ENCODE measurements at places on chromosomes 12 and 14.

DNA sequence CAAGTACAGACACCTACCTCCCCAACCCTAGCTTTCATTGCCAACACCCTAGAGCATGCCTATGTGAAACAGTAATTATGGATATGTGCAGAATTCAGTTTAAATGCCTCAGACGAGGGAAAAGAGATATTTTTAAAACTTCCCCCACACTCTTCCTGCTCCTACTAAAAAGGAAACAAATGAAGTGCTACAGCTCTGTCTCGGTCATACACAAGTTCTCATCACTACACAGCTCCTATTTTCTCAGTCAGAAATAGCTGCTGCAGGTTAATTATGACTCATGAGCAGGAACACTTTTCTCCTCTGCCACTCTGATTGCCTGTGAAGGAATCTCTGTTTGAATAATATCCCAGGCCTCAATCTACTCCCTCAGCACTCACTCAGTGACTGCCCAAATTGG lies 703.6 kb upstream of the FLRT2 start:
- no peak for DNase-seq

DNA sequence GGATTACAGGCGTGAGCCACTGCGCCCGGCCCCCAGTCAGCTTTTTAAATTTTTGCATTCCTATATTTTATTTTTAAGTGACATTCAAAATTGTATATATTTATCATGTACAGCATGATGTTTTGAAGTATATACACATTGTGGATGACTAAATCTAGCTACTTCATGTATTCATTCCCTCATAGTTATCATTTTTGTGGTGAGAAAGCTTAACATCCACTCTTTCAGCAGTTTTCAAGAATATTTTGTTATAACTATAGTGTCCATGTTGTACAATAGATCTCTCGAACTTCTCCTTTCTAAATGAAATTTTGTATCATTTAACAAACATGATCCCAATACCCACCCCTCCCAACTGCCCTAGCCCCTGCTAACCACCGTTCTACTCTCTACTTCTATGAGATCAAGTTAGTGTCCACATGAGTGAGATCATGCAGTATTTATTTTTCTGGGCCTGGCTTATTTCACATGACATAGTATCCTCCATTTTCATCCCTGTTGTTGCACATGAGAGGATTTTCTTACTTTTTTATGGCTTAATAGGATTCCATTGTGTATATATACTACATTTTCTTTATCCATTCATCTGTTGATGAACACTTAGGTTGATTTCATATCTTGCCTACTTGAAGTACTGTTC lies 8.8 kb upstream of the HEBP1 start:
- no peak for DNase-seq

DNA sequence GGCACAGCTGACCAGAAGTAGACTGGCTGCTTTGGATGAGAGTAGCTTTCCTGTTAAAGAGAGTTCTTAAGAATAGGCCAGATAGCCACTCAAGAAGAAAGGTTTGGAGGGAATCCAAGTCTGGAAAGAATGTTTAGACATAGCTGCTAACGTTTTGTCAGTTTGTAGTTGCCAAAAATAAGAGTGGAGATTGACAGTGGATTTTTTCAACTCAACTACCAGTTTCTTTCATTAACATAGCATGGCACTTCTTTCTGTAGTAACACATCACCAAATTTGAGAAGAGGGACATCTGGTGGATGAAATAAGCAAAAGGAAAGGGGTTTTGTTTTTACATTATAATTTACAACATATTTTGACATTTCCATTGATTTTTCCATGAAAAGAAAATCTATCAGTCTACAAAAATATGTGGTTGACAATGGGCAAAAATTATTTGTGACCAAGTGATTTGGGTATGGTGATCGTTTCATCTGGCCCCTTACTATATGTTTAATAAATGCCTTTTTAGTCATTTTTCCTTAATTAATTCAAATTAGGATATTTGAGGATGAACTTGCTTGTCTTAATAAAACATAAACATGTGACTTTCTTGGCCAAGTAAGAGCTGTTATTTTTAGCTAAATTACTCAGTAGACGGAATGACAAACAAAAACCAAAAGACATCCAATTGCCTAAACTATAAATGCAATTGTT lies 71.1 kb downstream of the PTPRR start:
- no peak for DNase-seq

DNA sequence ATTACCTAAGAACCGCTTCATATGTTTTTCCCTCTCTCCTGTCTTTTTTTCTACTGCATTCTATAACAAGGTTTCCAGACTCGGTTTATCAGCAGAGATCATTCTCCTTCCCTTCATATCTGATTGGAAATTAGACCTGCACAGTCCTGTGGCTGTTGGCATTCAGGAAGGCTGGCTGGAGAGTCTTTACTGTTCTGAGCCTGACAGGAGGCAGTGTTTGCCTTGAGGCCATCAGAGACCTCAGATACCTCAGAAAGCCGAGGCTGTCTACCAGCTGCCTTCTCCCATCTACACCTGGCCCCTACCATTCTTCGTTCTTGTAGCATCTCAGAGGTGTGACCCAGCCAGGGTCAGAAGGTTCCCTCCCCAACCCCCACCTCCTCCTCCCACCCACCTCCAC lies 182.0 kb downstream of the CAND1 start:
- DNase-seq, result no peak

GRCh38 chr14:47276931-47277330 lies 398.5 kb downstream of the MDGA2 start:
- no peak for DNase-seq

DNA sequence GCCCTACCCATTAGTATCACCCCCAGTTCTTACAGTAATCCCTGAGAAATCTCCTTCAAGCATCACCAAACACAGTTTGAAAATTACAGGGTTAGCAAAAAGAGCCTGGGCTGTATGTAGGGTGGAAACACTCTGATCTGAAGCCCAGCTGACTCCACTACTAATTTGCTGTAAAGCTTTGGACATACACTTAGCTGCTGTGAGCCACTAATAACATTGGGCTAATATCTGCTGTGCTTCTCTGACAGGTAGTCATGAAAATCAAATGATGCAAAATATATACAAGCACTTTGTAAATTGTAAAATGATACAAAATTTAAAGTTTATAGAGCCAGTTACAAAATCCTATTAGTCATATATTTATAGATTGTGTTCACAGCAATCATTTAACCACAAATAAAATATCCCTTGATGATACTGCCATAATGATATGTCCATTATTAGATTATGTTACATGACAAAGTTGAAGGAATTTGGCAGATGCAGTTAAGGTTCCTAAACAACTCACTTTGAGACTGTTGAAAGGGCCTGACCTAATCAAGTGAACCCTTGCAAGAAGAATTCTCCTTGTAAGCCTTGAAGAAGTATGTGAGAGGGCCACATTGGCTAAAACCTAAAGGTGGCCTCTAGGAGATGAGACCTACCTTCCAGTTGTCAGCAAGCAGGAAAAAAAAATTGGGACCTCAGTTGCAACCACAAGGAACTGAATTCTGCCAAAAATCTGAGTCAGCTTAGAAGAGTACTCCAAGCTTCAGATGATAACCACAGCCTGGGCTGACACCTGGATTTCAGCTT lies 19.0 kb downstream of the TWF1 start:
- DNase-seq, result no peak

- no peak for DNase-seq
Measured at GRCh38 chr14:101525640-101526527, 35.4 kb upstream of the DIO3 start.

- no peak for DNase-seq
Measured at GRCh38 chr12:94644141-94644979, 6.0 kb downstream of the TMCC3 start.

GRCh38 chr14:80770114-80770908 lies 171.2 kb downstream of the CEP128 start:
- DNase-seq, result no peak

DNA sequence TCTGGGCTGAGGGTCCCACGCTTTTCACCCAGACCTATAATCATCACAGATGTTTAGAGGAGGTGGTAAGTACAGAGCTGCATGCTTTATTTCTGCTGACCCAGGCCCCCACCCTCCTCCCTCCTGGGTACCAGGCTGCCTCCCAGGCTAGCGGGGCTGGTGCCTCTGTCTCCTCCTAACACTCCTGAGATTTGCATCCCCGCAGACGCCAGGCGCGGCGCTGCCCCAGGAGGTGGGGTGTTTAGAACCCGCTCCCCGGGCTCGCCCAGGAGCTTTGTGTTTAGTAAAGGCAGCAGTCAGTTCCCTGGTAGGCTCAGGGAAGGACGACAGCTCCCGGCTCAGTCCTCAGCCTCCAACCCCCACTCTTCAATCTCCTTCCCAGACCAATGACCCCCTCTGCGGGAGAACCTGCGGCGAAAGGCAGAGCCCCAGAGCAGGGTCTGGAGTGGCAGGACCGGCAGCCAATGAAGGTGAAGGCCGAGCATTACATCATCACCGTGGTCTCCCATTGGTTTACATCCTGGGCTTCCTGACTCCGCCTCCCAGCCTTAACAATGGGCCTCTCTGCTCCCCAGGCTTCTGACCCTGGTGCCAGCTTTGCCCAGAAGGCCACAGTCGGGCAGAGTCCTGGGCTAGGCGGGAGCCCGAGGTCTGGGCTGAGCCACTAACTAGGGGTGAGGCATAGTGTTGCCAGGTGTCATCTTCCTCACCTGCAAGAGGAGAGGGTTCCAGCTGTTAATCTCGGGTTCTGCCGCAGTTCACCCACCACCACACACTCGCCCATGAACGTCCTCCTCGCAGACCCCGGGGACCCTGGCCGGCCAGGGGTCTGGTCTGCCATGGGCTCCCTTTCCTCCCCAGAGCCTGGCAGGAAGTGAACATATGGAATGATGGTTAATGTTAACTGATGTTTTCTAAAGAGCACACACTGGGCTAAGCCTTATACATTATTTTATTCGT lies 57.5 kb downstream of the CALM1 start:
- DNase-seq, result peak; percentile 95

DNA sequence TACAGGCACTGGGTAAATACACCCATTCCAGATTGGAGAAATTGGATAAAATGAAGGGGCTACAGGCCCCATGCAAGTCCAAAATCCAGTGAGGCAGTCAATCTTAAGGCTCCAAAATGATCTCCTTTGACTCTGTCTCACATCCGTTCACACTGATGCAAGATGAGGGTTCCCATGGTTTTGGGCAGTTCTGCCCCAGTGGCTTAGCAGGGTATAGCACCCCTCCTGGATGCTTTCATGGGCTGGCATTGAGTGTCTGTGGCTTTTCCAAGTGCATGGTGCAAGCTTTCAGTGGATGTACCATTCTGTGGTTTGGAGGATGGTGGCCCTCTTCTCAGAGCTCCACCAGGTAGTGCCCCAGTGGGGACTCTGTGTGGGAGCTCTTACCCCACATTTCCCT lies 427.2 kb downstream of the TRHDE start:
- DNase-seq, result no peak

GRCh38 chr14:92397953-92398564 lies 75.1 kb downstream of the SLC24A4 start:
- no peak for DNase-seq

GRCh38 chr14:85319998-85320630 lies 209.8 kb upstream of the FLRT2 start:
- no peak for DNase-seq

GRCh38 chr14:21498540-21499526 lies 12.3 kb downstream of the METTL3 start:
- DNase-seq, result peak; percentile 40

GRCh38 chr12:65367396-65367795 lies 88.9 kb downstream of the MSRB3 start:
- DNase-seq, result no peak

- DNase-seq, result peak; percentile 90
Measured at GRCh38 chr12:131710464-131711457, at the start of gene SFSWAP. Gene SFSWAP, plus strand, starts transcription at chr12:131711090. Its CDS starts 140 bp downstream, at chr12:131711230.

GRCh38 chr12:23217667-23218066 lies 592.7 kb downstream of the ETNK1 start:
- DNase-seq, result no peak

DNA sequence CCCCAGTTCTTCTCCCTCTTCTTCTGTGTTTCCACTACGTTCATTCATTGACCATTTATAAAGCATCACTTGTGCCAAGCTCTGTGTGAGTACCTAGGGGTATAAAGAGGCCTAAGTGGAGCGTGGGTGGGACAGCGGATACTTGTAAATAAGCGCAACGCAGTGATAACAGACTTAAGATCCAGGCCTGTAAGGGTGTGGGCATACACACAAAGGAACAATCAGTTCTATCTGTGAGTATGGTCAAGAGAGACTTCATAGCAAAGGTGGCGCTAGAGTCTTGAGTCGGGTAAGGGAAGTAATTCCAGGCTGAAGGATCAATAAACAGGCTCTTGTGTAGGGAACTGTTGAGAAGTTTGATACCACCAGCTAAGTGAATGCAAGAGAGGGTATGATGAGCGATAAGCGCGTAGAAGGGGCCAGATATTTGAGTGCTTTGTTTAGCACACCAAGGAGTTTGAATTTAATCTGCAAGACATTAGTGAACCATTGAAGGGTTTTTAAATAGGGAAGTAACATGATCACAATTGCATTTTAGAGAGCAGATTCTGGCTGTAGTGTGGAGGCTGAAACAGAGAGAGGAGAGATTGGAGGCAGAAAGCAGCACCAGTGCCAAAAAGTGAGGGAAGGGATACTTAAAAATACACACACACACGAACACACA lies 1.0 kb upstream of the GXYLT1 start:
- DNase-seq, result no peak

- DNase-seq, result no peak
Measured at GRCh38 chr12:49979016-49979586, 6.4 kb downstream of the AQP6 start.

GRCh38 chr12:128755566-128755965 lies 68.2 kb downstream of the SLC15A4 start:
- no peak for DNase-seq

DNA sequence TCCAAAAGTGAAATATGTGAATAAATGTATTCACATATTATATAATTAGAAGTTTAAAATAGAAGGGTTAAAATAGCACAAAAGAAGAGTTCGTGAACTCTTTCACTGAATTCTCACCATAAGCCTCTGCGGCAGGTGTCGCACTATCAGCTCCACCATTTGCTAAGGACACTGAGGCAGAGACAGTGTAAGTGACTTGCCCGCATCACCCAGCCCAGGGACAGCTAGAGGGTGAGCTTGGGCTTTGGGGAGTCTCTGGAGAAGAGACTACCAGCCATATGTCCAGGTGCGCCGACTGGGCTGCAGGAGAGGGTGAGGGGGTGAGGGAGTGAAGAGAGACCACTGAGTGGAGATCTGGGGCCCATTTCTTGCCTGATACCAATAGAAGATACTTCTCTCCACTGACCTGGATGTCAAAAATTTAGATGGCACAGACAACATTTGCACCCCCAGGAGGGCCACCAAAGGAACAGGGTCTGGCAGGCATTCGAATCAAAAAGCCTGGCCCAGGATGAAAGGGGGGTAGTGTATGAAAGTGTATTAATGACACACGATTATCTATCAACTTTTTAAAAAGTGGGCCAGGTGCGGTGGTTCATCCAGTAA lies 28.5 kb downstream of the FAIM2 start:
- DNase-seq, result no peak
